ENCODE measurements at places on chromosomes 5 and 9. TPM values are rescaled to one million over a fixed set of nuclear protein-coding genes. Genes with fewer than 3 reads are reported as not detected.

DNA sequence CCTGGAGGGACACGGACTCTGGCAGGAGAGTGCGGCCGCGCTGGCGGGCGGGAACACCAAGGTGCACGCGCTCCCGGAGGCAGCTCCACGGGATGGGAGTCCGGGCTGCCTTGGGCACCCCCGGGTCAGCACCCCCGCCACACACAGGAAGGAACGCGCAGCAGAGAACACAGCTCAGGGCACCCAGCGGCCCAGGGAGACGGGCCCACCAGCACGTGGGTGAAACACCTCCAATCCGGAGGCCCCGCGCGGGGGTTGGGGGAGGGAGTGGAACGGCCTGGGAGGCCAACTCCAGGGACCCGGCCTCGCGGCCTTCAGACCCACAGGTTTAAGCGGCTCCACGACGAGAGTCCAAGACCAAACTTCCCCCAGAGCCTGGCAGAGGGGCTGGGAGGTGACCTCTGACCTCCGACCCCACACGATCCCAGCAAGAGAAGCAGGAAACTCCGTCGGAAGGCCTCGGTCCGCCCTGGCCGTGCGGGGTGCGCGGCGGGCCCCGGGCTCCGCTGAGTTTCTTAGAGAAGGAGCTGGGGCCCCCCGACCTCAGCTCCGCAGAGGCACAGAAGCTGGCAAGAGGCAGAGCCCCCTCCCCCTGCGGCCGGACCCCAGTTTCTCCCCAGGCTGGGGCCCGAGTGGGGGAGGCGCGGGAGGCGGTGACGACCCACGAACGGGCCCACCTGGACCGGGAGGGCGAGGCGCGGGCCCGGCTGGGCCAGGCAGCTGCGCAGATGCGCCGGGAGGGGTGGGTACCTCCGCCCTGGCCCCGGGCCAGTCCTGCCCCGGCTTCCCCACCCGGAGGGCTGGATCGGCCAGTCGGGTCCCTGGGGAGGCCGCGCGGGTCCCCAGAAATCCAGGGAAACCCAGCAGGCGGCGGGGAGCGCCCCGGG is 851 bp downstream of the NACC2 start:
- DNase-seq, result no peak

DNA sequence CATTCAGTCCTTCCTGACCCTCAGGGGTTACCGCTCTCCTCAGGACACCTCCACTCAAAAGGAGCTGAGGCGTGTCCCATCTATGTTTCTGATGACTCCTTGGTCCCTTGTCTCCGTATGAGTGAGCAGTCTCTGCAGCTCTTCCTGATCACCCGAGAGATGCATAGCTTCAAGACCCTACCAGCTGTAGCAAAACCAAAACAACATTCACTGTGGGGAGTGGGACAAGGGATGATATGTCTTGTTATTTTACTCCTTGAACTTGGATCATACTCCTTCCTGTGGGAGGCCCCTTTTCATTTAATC is 14.4 kb downstream of the GLDC start:
- no peak for DNase-seq

DNA sequence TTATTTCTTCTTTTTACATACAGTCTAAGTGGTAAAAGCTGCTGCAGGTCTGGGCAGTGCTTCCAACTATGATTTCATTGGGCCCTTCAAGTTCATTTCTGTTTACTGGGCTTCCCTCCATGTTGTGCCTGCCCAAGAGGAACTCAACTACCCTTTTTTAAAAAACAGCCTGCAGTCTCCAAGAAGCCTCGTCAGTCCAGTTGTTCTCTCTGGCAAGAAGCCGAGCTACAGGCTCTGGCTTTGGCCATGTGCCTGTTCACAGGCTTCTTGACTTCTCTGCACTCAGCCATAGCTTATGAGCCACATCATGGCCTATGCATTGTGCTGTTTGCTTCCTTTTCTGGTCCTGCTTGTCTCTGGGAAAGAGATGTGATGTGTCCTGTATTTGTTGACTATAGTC is 119.7 kb upstream of the PJA2 start:
- DNase-seq, result no peak

GRCh38 chr9:3931996-3932906 is 367.6 kb downstream of the GLIS3 start:
- no peak for DNase-seq

GRCh38 chr5:131538177-131538593 is 96.8 kb downstream of the RAPGEF6 start:
- no peak for DNase-seq

DNA sequence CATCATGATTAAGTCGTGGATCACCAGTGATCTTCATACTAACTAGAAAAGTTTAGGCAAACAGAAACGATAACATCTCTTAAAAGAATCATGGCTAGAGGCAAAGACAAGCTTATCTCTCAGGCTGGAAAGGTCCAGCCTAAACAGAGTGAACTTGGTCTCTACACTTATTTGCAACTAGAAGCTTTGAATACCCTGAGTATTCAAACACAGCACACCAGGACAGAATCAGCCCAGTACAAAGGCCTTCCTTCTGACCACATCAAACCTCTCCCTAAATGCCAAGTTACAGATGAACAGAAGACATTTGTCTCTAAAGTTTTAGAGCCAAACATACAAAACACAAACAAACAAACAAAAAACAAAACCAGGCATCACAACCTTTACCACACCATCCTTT is 57.2 kb downstream of the ELAVL2 start:
- no peak for DNase-seq

- DNase-seq, result no peak
These were observed 30.7 kb upstream of the ERAP1 start for GRCh38 chr5:96838201-96839070.

GRCh38 chr5:164649266-164649665 is 1143.8 kb downstream of the MAT2B start:
- DNase-seq, result no peak

DNA sequence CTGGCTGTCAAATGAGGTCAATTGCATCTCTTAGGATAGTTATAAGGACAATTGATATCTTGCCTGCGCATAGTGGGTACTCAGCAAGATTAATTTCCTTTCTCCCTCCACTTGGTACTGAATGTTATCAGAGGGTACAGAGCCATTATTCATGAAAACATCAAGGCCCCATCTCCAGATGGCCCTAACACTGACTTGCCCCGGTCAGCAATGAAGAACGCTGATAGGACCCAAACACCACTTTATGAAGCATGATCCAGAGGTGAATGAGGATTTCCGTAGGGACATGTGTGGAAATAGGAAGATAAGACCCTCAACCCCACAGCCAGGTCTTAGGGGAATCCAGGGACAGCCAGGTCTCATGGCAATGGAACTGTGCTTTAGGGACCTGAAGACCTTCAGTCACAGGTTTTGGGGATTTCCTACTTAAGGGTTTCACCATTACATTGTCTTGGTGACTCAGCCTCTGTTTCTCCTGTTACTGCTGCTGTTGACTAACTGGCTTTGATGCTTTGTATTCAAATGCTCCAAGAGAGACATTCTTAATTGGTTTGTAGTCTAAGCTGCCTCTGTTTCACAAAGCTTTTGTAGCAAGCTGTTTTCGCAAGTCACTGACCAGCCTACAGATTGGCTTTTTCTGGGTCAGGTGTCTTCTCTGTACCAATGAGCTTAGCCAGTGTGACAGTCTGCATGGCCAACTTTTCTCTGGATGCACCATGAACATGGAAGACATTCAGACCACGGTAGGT is 35.3 kb upstream of the IQGAP2 start:
- no peak for DNase-seq

DNA sequence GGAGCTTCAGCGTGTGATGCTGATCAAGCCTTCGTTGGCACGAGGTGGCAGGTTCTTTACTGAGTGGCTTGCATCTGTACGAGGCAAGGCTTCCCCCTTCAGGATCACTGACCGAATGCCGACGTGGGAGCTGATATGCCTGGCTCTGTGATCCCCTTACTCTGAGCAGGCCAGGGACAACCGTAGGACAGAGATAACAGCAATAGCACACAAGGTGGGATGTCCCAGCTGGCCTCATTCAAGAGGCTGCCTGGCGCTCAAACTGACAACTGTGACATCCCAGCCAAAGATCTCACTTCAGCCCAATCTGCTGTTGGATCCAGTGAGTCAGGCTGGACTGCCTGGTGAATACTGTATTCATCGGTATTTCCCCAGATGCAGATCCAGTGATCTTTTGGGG is 199.4 kb upstream of the PANK3 start:
- DNase-seq, result no peak

DNA sequence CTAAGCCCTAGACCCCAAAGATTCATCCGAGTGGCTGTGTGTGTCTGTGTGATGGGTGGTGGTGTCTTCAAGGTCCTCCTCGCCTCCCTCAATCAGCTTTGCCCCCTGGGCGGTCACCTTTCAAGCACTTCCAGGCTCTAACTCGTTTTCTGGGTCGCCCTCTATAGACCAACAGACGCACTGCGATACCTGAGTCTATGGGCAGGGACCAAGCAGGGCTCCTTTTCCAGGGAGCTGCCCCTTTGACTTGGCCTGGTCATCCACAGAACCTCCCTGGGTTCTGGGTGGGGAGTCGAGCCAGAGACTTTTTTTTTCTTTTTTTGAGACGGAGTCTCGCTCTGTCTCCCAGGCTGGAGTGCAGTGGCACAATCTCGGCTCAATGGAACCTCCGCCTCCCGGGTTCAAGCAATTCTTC is 1.1 kb downstream of the SLC27A4 start:
- DNase-seq, result no peak

DNA sequence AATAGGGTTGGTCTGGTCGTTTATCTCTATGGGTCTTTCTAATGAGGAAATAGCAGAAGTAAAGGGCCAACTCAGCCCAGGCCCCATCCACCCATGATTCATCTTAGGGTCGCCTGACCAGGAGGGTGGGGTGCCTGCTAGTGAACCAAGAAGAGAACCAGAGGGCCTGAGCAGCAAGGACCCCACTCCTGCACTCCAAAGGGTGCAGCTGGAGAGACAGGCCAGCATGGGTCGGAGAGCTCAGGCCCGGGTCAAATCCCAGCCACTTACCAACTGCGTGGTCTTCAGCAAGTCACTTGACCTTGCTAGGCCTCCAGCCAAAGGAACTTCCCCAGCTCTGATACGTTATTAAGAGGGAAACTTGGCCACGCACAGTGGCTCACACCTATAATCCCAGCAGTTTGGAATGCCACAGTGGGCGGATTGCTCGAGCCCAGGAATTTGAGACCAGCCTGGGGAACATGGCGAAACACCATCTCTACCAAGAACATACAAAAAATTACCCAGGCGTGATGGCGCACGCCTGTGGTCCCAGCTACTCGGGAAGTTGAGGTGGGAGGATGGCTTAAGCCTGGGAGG is 4.3 kb downstream of the BBLN start:
- no peak for DNase-seq

DNA sequence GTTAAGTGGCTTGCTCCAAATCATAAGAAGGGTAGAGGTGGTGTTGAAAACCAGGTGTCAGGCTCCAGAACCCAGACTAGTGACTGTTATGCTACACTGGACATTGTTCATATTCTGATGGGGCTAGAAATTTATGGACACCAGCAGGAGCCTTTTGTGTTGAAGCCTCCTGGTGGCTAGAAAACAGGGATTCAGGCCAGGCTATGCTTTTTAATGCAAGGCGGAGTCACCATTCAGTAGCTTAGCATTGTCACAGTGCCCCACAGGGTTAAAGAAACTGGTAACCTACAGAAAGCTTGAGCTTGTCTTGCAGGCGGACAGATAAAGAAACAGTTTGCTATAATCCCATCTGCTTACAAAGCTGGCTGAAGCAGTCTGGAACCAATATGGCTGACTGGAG is 23.0 kb upstream of the GOLM1 start:
- DNase-seq, result no peak

- DNase-seq, result no peak
These were observed 12.9 kb upstream of the ACTBL2 start for GRCh38 chr5:57495285-57496086.

GRCh38 chr5:56003179-56003578 is 8.4 kb upstream of the IL6ST start:
- DNase-seq, result no peak

DNA sequence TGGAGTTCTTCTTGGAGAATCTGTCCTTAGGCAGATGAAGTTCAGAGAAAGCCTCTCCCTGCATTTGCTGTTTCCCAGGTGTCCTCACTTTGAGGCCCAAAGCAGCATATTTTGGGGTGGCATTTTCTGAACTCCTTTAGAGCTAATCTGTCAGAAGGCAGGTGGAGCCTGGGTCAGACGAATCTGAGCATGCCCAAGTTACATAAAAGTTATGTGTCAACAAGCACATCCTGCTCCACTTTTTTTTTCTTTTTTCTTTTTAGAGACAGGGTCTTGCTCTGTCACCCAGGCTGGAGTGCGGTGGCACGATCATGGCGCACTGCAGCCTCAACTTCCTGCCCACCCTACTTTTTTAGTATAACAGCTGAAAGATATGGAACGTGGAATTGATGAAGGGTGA is 41.3 kb upstream of the HSPA9 start:
- no peak for DNase-seq

DNA sequence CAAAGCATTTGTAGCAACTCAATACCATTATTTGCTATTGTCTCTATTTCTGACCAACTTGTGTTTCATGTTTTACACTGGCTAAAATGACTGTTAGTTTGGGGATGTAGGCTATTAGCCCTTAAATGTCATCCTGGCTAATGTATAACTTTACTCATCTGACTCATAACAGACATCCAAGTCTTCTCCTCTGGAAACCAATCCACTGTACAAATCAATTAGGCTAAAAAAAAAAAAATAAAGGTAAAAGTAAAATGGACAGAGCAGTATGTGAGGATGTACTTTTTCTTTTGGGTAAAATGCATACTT is 20.6 kb downstream of the MEGF9 start:
- no peak for DNase-seq

- DNase-seq, result peak; percentile 48
These were observed 30.7 kb downstream of the TRIP13 start for GRCh38 chr5:923281-923873.

DNA sequence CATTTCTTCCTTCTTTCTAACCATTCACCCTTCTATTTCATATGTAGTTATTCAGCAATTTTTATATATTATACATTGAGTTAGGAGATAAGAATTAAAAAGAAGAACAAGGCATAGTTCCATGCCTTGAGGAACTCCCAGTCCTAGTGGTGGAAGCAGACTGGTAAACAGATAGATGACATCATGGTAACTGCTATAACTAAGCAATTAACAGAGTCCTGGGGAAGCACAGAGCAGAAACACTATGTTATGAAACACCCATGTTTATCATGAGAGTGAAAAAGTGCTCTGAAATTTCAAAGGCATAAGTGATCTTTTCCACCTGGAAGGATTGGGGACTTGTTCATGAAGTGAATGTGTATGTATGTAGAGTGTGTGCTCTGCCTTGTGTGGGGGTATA is 14.6 kb downstream of the PAPPA start:
- DNase-seq, result no peak

DNA sequence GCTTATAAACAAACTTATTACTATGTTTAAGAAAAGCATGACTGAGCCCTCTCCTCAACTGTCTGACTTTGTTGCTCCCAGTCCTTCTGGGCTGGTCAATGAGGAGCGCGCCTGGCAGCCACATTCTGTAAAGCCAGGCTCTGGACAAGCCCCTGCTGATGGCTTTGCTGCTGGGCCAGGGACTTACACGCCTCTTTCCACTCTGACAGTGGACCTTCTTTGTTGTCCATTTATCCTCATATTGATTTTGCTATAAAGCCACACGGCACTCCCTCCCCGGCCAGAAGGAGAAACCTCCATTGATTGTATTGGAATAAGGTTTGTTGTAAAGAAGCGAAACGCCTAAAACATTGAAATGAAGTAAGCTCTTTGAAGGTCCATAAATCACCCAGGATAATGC is 50.6 kb downstream of the C5orf15 start:
- DNase-seq, result no peak

UCK1 gene
- polyA plus RNA-seq, result 38.7 TPM

RNF180 gene
- 9.6 TPM for polyA plus RNA-seq

CCL28 gene
- 3.0 TPM for polyA plus RNA-seq

SLCO6A1 gene
- not detected for polyA plus RNA-seq

CCIN gene
- 0.36 TPM for polyA plus RNA-seq

HABP4 gene
- polyA plus RNA-seq, result 22.9 TPM

CDO1 gene
- 25.5 TPM for polyA plus RNA-seq

SPINK6 gene
- not detected for polyA plus RNA-seq

IFNB1 gene
- polyA plus RNA-seq, result not detected

SLC6A7 gene
- 0.06 TPM for polyA plus RNA-seq

SLC4A9 gene
- polyA plus RNA-seq, result 13.8 TPM

All from left renal pelvis (tissue), 4 donors.